ENCODE measurements at places on chromosomes 2 and 18. TPM values are rescaled to one million over a fixed set of nuclear protein-coding genes. Genes with fewer than 3 reads are reported as not detected.

Gene ARMC9
- 25.0 TPM for polyA plus RNA-seq

Gene TOGARAM2
- not detected for polyA plus RNA-seq

Gene ID2
- polyA plus RNA-seq, result 81.6 TPM

DNA sequence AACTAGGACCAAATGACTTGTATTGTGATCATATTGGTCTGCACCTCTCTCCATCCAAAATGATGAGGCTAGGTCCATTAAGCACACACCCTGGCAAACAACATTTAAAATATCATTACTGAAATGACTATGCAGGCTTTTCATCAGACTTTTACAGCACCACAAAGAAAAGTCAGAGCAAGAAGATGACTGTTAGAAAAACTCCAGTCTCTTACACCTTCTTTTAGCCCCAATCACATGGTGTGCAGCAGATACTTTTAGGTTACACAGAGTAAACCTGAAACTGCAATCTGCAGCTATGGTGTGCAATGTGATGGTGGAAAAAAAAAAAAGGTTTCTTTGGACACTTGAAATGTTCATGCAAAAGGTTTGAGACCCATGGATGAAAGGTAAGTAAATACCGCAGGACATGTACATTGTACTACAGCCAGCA is 5.4 kb upstream of the POLI start:
- peak; percentile 90 for DNase-seq

DNA sequence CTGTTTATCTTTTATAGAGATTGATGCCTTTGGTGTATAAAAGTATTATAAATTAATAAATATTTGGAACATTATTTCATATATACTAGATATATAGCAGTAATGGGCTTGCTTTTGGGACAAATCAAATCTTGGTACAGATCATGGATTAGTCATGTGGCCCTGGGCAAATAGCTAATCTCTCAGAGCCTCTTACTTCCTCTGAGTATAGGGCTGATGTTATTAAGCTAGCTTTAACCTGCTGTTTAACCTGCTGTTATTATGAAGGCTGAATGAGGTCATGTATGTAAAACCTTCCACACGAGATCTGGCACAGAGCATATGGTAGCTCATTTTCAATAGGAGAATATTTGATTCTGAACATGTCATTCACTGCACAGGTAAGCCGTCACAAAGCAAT is 5.7 kb downstream of the ITGB6 start:
- no peak for DNase-seq

GRCh38 chr2:170361090-170361936 is 183.4 kb downstream of the MYO3B start:
- DNase-seq, result peak; percentile 26

- DNase-seq, result no peak
These were observed 41.0 kb downstream of the DIPK1C start for GRCh38 chr18:74416124-74416523.

- DNase-seq, result no peak
These were observed 622.6 kb downstream of the CNTNAP5 start for GRCh38 chr2:124647663-124648062.

DNA sequence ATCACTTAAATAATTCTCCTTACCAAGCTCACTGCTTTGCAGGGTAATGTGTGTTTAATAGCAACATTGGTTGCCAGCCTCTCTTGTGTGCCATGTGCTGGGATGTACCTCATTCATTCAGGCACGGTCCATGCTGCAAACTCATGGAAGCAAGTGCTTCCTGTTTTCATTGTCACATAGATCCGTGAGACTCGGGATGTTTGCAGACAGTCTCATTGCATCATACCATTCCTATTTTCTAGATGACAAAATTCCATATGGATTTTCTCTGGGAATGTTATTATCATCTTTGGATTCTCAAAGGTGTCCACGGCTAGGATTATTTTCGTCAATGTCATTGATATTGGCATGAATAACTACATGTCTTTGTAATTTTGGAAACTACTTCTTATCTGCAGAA is 60.0 kb upstream of the HDAC4 start:
- DNase-seq, result no peak

DNA sequence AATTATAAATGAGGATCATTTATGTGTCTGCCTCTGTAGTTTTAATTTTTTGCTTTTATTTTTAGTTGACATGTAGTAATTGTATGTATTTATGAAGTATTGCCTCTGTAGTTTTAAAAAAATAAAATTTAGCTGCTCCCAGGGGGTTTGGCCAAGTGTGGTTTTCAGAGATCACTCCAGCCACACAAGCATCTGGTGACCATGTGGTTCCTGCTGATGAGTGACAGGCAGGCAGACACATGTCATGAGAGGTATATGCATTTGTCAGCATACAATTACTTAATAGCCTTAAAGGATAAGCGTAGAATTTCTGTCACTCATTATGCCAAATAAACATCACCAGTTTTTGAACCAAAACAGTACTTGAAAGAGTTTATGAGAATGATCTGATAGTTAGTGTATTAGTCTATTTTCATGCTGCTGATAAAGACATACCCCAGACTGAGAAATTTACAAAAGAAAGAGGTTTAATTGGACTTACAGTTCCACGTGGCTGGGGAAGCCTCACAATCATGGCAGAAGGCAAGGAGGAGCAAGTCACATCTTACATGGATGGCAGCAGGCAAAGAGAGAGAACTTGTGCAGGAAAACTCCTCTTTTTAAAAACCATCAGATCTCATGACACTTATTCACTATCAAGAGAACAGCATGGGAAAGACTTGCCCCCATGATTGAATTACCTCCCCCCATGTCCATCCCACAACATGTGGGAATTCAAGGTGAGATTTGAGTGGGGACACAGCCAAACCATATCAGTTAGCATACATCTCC is 29.6 kb downstream of the MREG start:
- DNase-seq, result no peak

DNA sequence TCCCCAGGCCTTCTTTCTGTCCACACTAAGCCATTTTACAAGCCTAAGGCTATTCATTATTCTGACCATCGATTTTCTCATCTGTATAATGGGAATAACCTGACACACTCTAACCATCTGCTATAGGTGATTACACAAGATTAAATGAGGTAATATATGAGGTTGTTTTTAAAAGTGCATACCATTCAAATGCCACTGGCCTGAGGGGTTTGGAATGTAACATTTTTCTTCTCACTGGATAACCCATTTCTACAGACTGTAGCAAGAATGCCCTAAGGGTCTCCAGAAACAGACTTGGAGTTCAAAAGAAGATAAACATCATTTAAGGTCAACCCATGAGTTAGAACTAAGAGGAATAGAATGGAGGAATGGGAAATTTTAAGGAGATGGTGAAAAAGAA is 111.7 kb upstream of the SETBP1 start:
- DNase-seq, result no peak

DNA sequence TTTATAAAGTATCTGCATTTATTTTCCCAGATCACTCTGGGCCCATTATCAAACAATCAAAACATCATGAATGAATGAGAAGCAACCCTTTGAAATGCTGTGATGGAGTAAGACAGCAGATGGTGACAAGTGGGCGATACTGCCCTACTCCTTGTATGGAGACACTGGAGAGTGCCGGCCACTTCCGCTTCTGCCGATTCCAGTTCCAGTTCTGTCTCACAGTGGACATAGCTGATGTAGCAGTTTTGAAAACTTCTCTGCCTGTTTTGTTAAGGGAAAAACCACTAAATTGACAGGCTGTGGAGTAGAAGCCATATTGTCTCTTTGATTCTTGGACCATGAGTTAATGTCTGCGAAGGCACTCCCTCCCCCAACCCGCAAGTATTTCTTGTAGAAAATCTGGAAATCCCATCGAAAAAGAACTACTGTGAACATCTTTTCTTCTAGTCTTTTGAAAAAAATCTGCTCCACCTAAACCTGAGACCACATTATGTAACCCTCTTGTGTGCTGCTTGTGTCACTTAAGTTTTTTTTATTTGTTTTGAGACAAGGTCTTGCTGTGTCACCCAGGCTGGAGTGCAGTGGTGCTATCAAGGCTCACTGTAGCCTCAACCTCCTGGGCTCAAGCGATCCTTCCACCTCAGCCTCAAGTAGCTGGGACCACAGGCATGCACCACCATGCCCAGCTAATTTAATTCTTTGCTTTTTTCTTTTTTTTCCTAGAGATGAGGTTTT is 133.5 kb downstream of the TANC1 start:
- DNase-seq, result no peak

- DNase-seq, result peak; percentile 27
These were observed 82.1 kb downstream of the TNP1 start for GRCh38 chr2:216777637-216778273.
